A673 (cell line): ENCODE measurements at places on chromosomes 2 and 18. TPM values are rescaled to one million over a fixed set of nuclear protein-coding genes. Genes with fewer than 3 reads are reported as not detected.

DNA sequence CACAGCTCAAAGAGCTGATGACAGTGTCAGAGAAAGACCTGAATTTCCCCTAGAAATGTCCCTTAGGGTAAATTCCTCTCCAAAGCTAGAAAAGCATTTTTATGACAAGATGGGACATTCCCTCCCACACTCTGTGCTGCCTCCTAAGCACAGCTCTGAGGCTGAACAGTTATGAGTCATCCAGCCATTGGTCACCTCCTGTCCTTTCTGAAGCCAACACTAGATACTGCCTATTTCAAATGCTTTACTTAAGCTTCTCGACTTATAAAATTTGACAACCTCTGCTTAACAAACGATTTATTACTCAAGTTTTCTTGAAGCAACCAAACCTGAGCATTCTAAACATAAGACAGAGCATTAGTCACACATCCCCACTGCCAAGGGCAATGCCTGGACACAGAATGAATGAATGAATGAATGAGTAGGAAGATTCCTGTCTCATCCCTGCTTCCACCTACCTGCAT is 35.4 kb downstream of the B4GALT6 start:
- no peak for DNase-seq

DNA sequence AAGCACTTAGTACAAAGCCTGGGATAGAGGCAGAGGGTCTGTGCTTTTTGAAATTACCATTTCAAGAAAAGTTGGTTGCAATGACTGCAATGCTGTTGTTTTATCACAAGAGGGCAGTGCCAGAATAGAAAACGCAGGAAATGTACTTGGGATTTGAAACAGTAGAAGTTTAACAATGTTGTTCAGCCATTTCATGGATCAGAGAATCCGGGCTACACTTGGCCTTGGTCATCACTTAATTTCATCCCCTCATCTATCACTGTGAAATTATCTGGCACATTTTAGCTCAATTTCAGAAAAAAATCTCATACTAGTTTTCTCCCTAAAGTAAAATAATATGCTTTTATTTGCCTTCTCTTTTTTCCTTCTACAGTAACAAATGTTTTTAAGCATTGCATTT is 70.8 kb downstream of the RAPGEF4 start:
- DNase-seq, result peak; percentile 62

DNA sequence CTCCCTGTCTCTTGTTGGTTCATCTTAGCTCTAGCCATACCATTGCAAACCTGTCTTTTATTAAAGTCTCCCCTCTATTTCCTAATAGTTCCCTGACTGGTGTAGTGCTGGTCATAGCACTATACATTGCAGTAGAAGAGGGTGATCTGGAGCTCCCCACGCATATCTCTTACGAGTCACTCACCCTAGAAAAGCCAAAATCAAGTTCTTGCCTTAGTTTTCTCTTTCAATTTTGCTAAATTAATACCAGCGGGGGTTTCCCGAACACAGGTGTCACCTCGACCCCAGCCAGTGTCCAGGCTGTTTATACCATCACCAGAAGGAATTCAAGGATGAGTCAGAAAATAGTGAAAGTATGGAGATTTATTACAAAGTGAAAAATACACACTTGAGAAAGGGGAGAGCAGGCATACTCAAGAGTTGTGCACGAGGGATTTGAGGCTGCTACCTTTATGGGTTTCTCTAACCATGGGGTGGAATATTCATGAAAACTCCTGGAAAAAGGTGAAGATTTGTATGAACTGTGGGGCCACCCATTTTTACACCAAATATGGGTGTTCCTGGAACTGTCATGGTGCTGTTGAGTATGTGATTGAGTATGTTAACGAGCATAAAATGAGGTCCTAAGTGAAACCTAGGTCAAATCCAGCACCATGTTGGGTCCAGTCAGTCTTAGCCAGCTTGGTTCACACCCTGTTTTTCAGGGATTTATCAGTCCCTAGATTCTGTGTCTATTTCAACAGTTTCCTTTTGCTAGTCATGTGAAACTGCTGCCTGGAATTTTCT is 20.2 kb downstream of the PROKR1 start:
- no peak for DNase-seq

DNA sequence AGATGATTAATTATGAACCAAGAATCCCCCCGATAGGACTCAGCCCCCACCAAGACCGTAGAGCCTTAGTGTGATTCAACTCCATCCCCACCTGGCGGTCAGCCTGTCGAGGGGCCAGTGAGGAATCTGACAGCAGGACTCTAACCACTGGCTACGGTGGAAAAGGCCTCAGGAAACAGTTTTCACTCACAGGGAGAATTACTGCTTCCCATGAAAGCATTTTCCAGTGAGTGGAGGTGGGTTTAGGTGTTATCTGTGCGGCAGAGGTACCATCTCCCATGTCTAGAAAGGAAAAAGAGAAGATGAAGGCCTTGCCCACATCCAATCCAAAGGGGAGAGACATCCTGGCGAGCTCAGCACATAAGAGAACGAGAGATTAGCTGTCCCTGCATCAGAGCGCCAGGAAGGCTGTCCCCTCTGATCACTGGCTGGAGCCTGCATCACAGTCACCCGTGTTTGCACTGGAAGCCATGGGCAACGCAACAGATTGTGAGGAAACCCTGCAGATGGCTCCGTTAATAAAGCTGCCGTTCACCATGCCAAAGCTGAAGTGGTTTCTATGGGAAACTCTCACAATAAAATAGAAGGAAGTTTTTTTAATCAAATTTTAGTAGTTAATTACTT is 22.3 kb downstream of the COX7A2L start:
- no peak for DNase-seq

DNA sequence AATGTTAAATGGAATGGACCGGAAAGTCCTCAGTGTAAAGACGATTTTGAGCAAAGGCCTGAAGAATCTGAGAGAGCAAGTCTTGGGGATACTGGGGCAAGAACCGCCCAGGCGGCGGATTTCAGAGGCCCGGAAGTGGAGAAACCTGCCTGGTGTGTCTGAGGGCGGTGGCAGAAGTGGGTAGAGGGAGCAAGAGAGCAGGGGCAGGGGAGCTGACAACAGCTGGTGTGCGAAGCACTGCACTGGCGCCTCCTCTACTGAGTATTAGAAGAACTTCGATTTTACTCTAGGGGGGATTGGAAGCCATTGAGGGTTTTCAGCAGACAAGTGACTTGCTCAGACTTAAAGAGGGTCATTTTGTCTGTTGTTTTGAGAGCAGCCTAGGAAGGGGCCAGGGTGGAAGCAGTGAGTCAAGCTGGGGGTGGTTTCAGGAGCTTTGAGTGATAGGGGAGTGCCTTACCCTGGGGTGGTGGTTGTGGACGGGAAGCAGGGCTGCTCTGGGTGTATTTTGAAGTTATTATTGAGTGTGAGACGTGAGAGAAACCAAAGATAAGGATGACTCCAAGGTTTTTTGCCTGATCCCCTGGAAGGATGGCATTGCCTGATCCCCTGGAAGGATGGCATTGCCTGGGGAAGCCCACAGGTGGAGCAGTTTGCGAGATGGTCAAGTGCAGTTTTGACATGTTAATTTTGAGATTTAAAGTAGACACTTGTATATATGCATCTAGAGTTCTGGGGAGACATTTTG is 52.5 kb downstream of the ZNF236 start:
- peak; percentile 3 for DNase-seq

DNA sequence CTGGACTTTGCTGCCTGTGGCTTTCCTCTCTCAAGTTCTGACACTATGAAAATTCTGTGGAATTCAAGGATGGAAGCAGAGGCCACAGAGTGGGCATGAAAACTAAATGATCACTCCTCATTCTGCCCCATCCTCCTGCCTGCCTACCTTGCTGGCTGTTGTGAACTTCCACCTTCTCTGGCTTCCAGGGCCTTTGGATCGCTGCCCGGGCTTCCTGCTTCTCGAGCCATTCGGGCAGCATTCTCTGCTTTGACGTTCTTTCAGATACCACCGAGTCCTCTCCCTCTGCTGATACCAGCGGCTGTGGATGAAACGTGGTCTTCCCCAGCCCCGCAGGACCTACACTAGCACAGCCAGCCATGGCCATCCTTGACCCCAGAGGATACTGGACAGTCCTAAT is 327.7 kb upstream of the SLC14A2 start:
- DNase-seq, result no peak

GRCh38 chr18:37568671-37569070 is 3.1 kb upstream of the CELF4 start:
- DNase-seq, result no peak

DNA sequence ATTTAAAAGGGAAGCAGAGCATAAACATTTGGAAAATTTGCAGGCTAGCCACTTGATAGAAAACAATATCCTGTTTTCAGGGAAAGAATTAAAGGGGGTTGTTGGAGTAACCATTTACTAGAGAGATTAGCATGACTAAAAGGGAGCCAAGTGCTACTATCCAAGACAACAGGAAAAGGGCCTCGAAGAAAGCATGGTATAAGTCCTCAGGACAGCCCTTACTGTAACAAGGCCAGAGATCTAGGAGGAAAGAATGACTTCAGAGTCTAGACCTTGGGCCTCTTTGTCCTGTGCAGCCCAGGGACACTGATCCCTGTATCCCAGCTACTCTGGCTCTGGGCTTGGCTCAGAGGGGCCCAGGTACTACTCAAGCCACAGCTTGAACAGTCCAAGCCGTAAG is 16.6 kb downstream of the TPO start:
- DNase-seq, result no peak

DNA sequence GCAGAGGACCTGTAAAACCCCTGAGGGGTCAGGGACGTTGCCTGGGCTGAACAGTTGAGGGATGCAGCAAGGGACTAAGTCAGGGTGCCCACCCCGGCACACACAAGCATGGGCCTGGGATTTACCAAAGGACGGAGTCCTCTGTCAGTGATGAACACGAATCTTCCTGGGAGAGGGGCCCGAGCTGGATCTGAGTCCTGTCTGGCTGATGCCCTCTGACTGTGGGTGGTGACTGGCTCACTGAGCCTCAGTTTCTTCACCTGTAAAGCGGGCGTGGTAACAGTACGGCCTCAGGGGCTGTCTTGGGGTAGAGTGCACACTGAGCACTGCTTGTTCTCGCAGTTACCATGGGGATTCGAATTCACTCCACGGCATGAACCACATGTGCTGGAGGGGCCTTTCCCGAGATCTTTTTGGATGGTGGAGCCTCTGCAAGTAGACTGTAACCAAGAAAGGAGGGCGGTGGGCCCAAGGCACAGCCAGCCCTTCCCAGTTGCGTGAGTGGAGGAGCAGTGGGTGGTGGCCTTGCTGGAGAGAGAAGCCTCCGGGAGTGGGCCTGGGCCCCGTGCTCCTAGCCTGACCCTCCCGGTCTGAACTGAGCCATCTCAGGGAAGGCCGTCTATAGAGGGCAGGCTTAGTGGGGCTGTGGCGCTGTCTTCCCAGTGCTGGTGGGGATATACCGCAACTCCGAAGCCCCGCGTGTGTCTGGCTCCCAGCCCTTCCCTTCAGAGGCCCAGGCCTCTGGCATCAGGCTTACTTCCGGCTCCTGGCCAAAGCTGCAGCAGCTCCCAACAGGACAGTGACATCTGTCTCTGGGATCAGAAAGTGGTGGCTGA is 130.8 kb upstream of the HS6ST1 start:
- DNase-seq, result no peak

DNA sequence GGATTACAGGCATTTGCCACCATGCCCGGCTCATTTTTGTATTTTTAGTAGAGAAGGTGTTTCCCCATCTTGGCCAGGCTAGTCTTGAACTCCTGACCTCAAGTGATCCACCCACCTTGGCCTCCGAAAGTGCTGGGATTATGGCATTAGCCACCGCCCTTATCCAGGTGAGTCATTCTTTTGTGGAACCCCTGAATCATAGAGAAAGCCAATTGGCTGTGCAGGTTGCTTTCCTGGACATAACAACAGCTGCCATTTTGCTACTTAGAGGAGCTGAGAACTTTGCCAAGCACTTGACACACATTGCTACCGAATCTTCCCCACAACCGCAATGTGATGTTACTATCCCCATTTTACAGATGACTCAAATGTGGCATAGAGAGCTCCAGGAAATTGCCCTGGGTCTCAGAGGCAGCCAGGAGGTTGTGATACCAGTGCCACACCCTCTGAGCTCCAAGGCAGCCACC is 36.0 kb downstream of the SETBP1 start:
- no peak for DNase-seq

- DNase-seq, result peak; percentile 22
Observed at GRCh38 chr2:61910603-61911002, 5.1 kb downstream of the COMMD1 start.

DNA sequence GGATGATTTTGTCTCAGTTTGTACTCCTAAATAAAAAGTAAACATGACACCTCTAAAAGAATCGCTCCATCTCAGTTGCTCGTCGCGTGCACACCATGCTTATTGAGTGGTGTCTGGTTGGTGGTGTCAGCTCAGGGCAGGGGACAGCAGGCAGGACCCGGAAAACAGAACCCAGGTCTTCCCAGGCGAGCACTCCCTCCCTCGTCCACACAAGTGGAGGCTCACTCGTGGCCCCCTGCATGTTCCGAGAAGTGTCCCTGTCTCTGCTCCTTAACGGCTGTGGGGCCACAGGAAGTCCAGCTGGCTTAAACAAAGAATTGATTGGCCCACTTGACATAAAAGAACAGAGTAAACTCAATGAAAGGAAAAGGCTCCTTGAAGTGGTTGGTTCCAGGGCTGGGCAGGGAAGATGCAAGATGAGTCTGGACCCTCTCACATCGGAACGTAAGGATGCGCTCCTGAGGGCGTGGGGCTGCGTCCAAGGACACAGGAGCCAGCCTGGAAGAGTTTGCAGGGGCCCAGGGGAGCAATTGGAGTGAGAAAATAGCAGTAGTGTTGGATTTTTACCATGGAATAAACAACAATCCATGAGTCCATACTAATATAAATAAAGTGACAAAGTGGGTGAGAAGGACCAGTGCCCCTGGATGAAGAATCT is 13.1 kb upstream of the CNDP1 start:
- no peak for DNase-seq

GRCh38 chr2:32752205-32752604 is 124.4 kb downstream of the TTC27 start:
- no peak for DNase-seq

DNA sequence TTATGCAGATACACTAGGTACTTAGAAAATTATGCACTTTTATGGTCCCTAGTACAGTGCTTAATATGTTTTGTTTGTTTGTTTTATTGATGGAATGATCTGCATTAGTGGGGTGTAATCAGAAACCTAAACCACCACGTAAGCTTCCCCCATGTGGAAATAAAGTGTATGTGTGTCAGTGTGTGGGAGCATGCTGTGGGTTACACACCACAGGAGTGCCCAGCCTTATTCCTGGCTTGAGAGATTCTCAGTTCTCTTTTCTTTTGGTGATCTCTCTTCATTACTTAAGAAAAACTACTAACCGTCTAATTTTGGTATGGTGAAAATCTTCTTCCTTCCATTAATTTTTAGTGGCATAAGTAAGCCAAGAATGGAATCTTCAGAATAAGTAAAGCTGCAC is 398.6 kb downstream of the DCDC2C start:
- no peak for DNase-seq

- no peak for DNase-seq
Observed at GRCh38 chr2:24833821-24834732, 40.9 kb downstream of the CENPO start.

GRCh38 chr18:12782521-12782920 is 79.7 kb downstream of the PSMG2 start:
- no peak for DNase-seq

GRCh38 chr2:172079838-172080640 is 5.3 kb upstream of the DLX1 start:
- DNase-seq, result peak; percentile 49

ALK gene
- 10.8 and 14.7 TPM in 2 replicates for total RNA-seq

TTN gene
- under 0.01 TPM in 2 replicates for total RNA-seq

VPS4B gene
- total RNA-seq, result 88.7 and 94.8 TPM in 2 replicates

ACTG2 gene
- total RNA-seq, result 0.59 and 2.7 TPM in 2 replicates

EVX2 gene
- 0.41 and 0.70 TPM in 2 replicates for total RNA-seq

AQP12A gene
- total RNA-seq, result not detected in 2 replicates

MAB21L4 gene
- total RNA-seq, result not detected in 2 replicates

CFC1 gene
- total RNA-seq, result not detected in 2 replicates
